NCI-H510A treated with DMSO at 0.1 percent for 48 hours (cell line): ENCODE measurements at places on chromosomes 2 and 18.

GRCh38 chr2:217160103-217160743, 300.4 kb upstream of the TNP1 start:
- DNase-seq = no peak

DNA sequence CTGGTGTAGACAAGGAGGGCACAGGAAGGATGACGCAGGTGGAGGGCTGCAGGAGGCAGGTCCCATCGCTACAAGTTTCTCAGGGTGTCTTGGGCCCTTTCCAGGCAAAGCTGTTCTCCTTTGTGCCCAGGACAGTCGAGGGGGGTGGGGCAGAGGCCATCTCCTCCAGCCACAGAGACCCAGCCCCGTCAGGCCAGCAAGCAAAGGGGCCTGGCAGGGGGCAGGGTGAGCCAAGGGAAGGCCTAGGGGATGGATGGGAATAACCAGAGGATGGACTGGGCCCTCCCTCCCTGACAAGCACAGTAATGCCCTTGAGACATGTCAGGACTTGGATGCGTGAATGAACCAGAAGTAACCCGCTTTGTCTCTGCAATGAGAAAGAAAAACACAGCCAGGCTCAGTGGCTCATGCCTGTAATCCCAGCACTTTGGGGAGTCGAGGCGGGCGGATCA, 6.3 kb downstream of the TCF23 start:
- DNase-seq = no peak

GRCh38 chr2:219107758-219108157, 47.0 kb upstream of the IHH start:
- DNase-seq = no peak

- DNase-seq = no peak
These were observed 106.7 kb upstream of the CTDP1 start for GRCh38 chr18:79572848-79573451.

DNA sequence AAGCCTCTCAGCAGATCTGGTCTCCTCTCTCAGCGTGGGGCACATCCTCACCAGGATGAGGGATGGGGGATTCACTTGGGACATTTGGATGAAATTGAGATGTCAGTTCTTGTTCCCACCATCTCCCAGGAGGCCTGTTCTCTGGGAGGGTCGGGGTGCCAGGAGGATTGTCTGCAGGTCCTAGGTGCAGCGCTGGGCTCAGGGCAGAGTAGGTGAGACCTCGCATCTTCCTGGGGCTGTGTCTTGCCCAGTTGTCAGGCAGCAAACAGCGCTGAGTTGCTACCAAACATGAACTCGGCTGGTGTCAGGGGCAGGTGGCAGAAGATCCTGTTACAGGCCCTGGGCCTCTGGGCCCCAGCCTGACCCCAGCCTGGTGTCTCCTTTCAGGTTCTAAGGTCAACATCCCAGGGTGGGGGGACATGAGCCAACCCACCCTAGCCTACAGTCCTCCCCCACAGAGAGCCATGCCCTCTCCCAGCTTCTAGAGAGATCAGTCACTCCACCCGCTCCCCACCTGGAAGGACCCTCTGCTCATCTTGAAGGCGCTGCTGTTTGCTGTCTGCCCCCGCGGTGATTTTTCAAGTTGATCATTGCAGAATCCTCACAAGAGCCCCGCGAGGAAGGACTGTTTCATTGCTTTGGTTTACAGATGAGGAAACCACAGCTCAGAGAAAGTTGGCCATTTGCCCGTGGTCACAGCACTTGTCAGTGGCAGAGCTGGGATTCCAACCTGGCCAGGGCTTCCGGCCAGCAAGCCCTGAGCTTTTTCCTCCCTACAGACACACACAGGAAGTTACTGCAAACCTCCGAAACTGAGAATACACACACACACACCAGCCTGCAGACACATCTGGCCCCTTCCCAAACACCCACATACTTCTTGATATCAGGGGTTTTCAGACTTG, 83.9 kb downstream of the STPG4 start:
- DNase-seq = no peak

- DNase-seq = peak; percentile 77
These were observed 1.1 kb upstream of the MAB21L4 start for GRCh38 chr2:240896871-240897692.

- DNase-seq = no peak
These were observed 166.5 kb downstream of the SEPTIN10 start for GRCh38 chr2:109447251-109447661.

DNA sequence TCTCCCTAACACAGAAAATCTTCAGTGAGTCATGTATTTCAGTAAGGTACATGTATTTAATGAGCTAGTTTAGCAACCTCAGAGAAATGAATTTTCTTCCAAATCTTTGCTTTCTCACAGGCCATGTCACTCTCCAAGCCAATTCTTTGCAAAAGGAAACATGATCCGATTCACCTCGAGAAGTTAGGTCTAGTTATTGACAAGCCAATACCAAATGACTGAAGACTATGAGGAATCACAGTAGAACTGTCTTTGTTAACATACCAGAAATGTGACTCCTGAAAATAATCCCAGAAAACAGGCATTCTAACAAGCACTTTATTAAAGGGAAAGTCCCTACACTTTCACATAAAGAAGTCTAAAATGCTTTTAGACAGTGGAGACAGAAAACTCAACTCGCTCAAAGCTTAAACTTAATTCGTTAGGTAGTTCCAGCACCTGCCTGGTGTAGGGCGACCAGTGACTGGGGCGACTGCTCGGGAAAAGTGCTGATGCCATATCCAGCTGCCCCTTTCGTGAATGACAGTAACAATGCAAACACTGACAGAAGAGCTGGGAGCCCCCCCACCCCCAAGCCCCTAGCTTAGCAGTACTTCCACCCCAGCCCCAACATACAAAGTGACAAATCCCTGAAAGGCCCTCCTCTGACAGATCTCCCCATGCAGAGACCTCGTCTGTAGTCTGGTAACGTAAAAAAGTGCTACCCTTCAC, 1.8 kb downstream of the MEMO1 start:
- DNase-seq = peak; percentile 44

- no peak for DNase-seq
These were observed 187.6 kb downstream of the ZNF521 start for GRCh38 chr18:25164211-25164847.
